Testis (tissue), 5 donors: ENCODE measurements at places on chromosomes 12 and 14.

DNA sequence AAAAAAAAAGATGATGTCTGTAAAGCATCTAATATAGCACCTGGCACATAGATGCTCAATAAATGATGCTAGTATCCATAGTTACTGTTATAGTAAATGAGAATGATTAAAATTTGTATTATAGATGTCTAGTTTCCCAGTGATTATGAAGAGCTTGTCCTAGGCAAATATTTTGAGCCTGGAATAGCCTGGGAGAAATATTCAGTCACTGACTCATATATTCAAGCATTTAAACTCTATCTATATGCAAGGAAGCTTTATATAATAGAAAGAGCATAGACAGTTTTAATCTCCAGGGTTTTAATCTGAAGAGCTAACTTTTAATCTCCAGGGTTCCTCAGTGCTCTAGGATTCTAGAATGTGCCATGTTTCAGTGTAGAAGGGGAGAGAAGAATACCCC, 91.5 kb upstream of the VASH1 start:
- no peak for DNase-seq
- H3K4me3 ChIP-seq: no peak overlapping the region
- no peaks in the 10 kb centered on the region for H3K27me3 ChIP-seq

- H3K27ac ChIP-seq: no peak overlapping the region
- no peak overlapping the region for H3K4me3 ChIP-seq
- DNase-seq: no peak
- no peaks in the 10 kb centered on the region for H3K27me3 ChIP-seq
- no peaks in the 10 kb centered on the region for H3K36me3 ChIP-seq
These were observed 50.1 kb upstream of the STK38L start for GRCh38 chr12:27193854-27194544.

DNA sequence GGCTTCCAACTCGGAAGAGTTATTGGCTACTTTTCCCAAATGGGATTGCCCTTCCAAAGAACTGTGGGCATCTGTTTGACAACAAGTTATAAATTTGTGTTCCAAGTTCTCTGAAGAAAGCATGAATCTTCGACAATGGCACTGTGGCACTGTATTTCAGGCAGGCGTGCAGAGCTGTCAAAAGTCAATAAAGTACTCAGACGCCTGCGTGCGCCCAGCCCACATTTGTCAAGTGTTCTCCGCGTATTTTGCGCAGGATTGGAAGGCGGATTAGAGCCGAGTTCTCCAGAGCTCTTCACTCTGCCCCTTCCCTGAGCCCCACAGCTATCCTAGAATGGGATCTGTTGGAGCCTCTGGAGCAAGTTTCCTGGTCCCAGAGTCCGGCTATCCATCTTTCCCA, 103.2 kb downstream of the SLC25A47 start:
- no peak overlapping the region for H3K27ac ChIP-seq
- H3K27me3 ChIP-seq: no peaks in the 10 kb centered on the region
- no peaks in the 10 kb centered on the region for H3K4me1 ChIP-seq
- no peak for DNase-seq
- H3K4me3 ChIP-seq: no peak overlapping the region

GRCh38 chr12:123571343-123571813, 13.0 kb upstream of the TMED2 start:
- DNase-seq: peak; percentile 32
- H3K27ac ChIP-seq: no peak overlapping the region
- no peak overlapping the region for H3K4me3 ChIP-seq
- no peaks in the 10 kb centered on the region for H3K27me3 ChIP-seq

GRCh38 chr14:91356181-91356763, 61.3 kb downstream of the CCDC88C start:
- no peaks in the 10 kb centered on the region for H3K27me3 ChIP-seq
- peaks cover 11% of the 10 kb centered on the region for H3K4me1 ChIP-seq
- no peak overlapping the region for H3K4me3 ChIP-seq

DNA sequence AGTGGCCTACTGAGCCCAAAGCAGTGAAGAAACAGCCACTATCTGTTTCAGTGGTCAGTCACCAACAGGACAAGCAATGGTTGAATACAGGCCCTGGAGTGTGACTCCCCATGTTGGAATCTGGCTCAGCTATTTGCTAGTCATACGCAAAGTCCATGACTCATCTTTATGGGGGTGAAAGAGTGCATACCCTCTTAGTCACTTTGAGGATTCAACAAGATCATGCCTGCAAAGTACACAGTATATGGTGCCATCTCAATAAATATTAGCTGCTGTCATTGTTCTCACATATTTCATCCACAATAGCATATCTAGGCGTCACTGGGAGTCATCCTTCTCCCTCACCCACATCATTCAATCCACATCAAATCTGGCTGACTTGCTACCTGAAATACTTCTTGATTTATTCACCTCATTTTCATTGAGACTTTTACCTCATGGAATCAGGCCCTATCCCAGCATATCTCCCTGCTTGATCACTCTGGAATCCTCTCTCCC, 26.4 kb upstream of the STAB2 start:
- H3K4me3 ChIP-seq: no peak overlapping the region
- H3K27me3 ChIP-seq: no peaks in the 10 kb centered on the region
- no peak for DNase-seq

DNA sequence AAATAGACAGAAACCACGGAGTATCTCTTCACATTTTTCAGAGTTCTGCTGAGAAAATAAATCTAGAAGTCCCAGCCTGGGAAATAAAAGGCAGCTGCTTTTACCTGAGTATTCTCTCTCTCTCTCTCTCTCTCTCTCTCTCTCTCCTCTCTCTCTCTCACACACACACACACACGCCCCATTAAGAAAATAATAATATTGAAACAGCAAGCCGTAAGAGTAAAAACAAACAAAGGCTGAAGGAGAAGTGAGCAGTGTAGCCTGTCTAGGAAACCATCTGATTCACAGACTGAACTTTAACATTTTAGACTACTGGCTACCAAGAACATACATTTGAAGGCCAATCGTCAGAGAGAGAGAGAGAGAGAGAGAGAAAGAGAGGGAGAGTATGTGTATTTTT, 8.4 kb downstream of the PTHLH start:
- H3K27me3 ChIP-seq: no peaks in the 10 kb centered on the region
- H3K4me3 ChIP-seq: no peak overlapping the region
- DNase-seq: no peak

- no peak for DNase-seq
- H3K4me1 ChIP-seq: no peaks in the 10 kb centered on the region
- H3K4me3 ChIP-seq: no peak overlapping the region
- H3K27ac ChIP-seq: no peak overlapping the region
- H3K36me3 ChIP-seq: no peaks in the 10 kb centered on the region
These were observed 153.2 kb downstream of the TMEM132C start for GRCh38 chr12:128420163-128420562.

- no peaks in the 10 kb centered on the region for H3K36me3 ChIP-seq
- no peak overlapping the region for H3K4me3 ChIP-seq
- no peaks in the 10 kb centered on the region for H3K27me3 ChIP-seq
- no peak for DNase-seq
- H3K4me1 ChIP-seq: peaks cover 16% of the 10 kb centered on the region
These were observed 187.9 kb downstream of the EPS8 start for GRCh38 chr12:15601210-15601800.

DNA sequence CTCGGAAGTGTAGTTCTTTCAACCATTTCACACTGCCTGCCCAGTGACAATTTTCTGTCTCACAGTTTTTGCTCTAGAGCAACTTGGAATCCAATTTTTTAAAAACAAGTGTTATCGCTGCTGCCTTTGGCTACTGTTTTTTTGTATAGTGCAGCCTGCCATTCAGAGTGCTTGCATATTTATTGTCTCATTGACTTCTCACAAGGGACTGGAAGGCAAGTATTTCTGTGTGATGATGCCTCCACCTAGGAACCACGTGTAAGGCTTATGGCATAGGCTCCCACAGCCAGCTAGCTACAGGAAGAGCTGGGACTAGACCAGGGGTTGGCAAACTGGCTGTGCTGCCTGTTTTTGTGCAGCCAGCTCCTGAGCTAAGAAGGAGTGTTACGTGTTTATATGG, 903 bp downstream of the PARPBP start:
- peak overlapping the region; percentile 83 for H3K4me3 ChIP-seq
- no peaks in the 10 kb centered on the region for H3K27me3 ChIP-seq
- H3K36me3 ChIP-seq: no peaks in the 10 kb centered on the region
- no peak for DNase-seq

- no peaks in the 10 kb centered on the region for H3K27me3 ChIP-seq
- no peaks in the 10 kb centered on the region for H3K4me1 ChIP-seq
- DNase-seq: no peak
- H3K36me3 ChIP-seq: no peaks in the 10 kb centered on the region
These were observed 35.4 kb downstream of the SPTLC2 start for GRCh38 chr14:77580964-77581505.

DNA sequence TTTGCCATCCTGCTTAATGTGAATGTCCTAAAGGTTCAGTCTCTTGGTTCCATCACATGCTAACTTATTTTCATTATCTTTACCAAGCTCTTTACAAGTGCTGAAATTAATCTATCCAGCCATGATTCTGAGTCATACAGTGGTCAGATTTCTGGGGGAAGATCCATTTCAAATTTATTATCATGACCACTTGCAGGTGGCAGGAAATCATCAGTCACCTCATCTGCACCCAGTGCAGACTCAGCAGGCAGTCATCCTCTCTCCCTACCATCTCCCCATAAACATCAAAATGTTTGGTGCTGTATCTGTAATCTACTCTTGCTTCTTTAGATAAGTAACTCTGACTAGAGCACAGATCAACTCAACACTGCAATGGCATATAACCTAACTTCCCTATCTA, 23.5 kb downstream of the ATG14 start:
- DNase-seq: no peak
- no peaks in the 10 kb centered on the region for H3K36me3 ChIP-seq
- no peak overlapping the region for H3K4me3 ChIP-seq
- no peaks in the 10 kb centered on the region for H3K4me1 ChIP-seq
- no peaks in the 10 kb centered on the region for H3K27me3 ChIP-seq

DNA sequence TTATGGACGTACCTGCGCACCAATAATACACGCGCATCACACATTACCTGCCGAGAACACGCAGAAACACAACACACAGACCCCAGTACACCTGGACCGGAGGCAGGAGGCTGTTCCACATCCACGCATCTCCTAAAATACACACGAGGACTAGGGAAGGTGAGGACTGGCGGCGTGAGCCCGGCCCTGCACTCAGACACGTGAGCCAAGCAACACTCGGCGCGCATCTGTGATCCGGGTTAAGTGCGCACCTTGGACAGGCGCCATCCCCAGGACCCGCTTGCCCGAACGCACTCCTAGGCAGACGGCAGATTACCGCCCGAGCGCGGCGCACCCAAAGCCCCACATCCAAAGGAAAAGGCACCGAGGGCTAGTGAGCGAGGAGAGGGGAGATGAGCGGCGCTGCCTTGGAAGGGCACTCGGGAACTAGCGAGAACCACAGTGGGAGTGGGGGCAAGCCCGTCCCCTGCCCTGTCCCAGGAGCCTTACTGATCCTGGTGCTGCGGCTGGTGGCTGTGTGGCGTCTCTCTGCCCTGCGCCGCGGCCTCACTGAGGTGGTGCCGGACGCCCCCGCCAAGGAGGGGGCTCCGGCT, 417 bp downstream of the GLS2 start:
- H3K36me3 ChIP-seq: no peaks in the 10 kb centered on the region
- no peaks in the 10 kb centered on the region for H3K27me3 ChIP-seq
- H3K27ac ChIP-seq: no peak overlapping the region
- no peaks in the 10 kb centered on the region for H3K4me1 ChIP-seq
- peak overlapping the region; percentile 69 for H3K4me3 ChIP-seq

DNA sequence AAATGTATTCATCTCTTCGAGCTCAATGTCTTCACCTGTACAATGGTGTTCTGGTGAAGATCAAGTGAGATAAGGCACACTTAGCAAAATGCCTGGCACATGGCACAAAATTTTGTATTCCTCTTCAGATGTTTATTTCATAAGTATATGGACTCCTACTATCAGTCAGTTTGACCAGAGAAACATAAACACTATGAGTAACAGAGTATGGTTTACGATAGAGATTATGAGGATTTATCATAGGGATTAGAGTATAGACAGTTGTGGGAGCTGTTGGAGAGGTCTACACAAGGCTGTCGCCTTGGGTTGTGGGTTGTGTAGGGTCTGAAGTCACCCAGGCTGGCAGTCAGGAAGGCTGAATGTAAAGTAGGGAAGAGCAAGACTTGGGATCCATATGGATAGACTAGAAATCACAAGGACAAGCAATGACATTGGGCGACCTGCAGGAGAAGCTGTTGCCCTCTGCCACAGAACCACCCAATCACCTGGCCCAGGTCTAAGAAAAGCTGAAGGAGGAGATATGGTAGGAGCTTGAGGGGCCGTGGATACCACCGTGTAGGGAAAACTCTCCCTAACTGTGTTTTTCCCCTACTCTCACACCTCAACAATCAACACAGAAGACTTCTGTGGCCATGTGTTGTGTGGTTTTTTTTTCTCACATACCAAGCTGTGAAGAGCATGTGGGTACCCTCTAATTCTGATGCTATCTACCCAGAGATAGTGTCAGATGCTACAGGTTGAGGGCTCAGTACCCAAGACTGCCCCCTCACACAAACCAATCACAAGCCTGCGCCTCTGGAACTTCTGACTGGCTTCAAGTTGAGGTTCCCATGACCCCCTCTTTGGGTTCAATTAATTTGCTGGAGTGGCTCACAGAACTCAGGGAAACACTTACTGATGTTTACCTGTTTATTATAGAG, 27.2 kb upstream of the RESF1 start:
- no peak overlapping the region for H3K27ac ChIP-seq
- DNase-seq: no peak
- H3K4me1 ChIP-seq: no peaks in the 10 kb centered on the region
- H3K4me3 ChIP-seq: no peak overlapping the region

- DNase-seq: peak; percentile 25
- peaks cover 6% of the 10 kb centered on the region for H3K4me1 ChIP-seq
- H3K4me3 ChIP-seq: no peak overlapping the region
- no peaks in the 10 kb centered on the region for H3K27me3 ChIP-seq
These were observed 27.8 kb upstream of the BDKRB2 start for GRCh38 chr14:96176811-96177211.

DNA sequence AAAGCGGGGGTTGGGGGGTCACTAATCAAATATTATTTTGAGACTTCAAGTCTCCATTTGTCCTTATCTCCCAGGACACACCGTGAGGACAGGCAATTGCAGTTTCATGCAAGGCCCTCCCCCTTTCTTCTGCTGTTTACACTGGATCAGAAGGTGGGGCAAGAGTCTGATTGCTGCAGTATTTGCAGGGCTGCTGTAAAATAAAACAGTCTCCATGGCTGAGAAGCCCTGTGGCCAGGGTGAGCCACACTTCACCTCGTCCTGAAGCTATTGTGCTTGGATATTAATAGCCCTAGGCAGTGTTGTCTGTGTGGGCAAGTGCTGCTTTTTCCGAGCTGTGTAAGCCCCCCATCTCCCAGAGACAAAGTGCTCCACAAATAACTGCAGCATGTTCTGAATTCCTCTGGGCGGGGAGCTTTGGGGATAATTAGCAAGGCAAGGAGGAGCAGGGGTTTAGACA, 187.4 kb upstream of the NTF3 start:
- H3K36me3 ChIP-seq: no peaks in the 10 kb centered on the region
- no peak overlapping the region for H3K4me3 ChIP-seq
- no peaks in the 10 kb centered on the region for H3K27me3 ChIP-seq
- DNase-seq: no peak
- H3K27ac ChIP-seq: no peak overlapping the region

- no peak overlapping the region for H3K27ac ChIP-seq
- H3K4me1 ChIP-seq: peaks cover 25% of the 10 kb centered on the region
- no peak for DNase-seq
- no peaks in the 10 kb centered on the region for H3K36me3 ChIP-seq
- H3K27me3 ChIP-seq: no peaks in the 10 kb centered on the region
- H3K4me3 ChIP-seq: peak overlapping the region; percentile 36
These were observed 570 bp upstream of the FIGNL2 start for GRCh38 chr12:51848841-51849735.

- no peak overlapping the region for H3K27ac ChIP-seq
- no peak overlapping the region for H3K4me3 ChIP-seq
- no peaks in the 10 kb centered on the region for H3K36me3 ChIP-seq
- no peaks in the 10 kb centered on the region for H3K4me1 ChIP-seq
- H3K27me3 ChIP-seq: no peaks in the 10 kb centered on the region
- no peak for DNase-seq
These were observed 1.9 kb upstream of the TIMELESS start for GRCh38 chr12:56451147-56451546.
